T-helper 2 cell treated with Interferon-gamma antibody and Interleukin-4, amounts not matched to agents 5 μg/mL and 100 μg/mL, for 36 hours (primary cell): ENCODE measurements at places on chromosomes 4 and X.

GRCh38 chrX:9785944-9786797, at the start of gene SHROOM2:
TSS of gene SHROOM2 (plus strand) at chrX:9786429. CDS start at chrX:9786546, 117 bp downstream.
- H3K27me3 ChIP-seq = peaks cover 47% of the 10 kb centered on the region
- peak within 1 kb of the TSS; percentile 57 for H3K4me3 ChIP-seq
- no peaks in the 10 kb centered on the region for H3K4me1 ChIP-seq
- H3K36me3 ChIP-seq = no peaks in the 10 kb centered on the region

DNA sequence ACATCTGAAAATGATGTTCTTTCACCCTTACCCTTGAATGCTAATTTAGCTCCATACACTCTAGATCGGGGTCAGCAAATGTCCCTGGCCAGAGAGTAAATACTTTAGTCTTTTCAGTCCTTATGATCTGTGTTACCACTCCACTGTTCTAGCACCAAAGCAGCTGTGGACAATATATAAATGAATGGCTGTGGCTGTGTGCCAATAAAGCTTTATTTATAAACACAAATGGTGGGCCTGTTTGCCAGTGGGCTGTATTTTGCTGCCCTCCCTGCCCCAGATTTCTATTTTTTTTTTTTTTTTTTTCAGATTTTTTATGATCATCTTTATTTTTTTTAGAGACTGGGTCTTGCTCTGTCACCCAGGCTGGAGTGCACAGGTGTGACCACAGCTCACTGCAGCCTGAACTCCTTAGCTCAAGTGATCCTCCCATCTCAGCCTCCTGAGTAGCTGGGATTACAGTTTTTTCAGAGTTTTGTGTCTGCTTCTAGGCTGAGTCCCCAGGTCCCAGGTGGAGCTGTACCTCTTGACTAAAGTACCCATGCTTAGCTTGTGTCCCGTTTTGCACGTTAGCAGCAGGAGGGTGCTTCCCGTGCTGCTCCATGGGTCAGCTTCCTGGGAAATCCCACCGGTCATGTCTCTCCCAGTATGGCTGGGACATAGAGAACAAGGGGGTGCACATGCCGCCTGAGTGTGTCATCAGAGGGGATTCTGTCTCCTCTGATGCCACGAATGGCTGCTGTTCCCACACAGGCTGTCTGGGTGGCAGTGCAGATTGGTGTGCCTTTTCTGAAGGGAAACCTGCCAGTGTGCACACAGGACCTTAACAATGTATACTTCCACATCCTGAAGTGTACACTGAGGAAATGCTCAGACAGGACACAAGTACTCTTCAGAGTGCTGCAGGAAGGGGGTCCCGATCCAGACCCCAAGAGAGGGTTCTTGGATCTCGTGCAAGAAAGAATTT, 16.0 kb upstream of the GRPEL1 start:
- peak overlapping the region; percentile 45 for H3K4me3 ChIP-seq
- DNase-seq = no peak
- H3K27ac ChIP-seq = no peak overlapping the region
- H3K4me1 ChIP-seq = peaks cover 2% of the 10 kb centered on the region

DNA sequence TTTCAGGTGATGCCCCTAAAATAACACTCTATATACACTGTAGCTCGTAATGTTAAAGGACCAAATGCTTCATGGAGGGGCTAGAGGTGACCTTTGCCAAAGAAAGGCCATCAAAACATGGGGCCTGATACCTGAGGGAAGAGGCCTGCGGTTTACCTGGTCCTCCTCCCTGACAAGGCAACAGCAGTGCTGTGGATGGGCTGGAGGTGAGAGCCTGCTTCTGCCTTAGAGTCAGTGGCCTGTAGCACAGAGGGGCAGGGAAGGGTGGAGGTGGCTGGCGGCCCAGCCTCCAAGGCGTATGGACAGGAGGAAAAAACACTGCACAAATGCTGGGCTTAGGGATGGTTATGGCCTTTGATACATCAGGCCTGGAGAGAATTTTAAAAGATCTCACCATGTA, 137.8 kb upstream of the USP38 start:
- DNase-seq = no peak
- no peak overlapping the region for H3K27ac ChIP-seq
- H3K4me1 ChIP-seq = no peaks in the 10 kb centered on the region
- no peaks in the 10 kb centered on the region for H3K27me3 ChIP-seq
- H3K36me3 ChIP-seq = no peaks in the 10 kb centered on the region
- H3K4me3 ChIP-seq = no peak overlapping the region

DNA sequence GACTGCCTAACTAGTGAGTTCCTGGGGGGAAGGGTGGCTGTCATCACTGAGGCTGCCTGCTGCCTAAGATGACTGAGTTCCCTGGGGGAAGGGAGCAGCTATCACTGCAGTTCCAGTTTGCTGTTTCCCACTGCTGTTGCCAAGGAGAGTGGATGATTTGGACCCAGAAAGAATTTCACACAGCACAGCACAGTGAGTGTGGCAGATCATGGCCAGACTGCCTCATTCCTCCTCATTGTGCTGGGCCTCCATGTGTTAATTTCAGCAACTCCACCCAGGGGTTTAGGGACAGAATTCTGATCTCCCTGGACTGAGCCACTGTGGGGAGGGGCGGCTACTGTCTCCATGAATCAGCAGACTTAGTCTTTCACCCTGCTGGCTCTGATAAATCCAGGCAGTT, 125.0 kb downstream of the TEX13C start:
- no peaks in the 10 kb centered on the region for H3K36me3 ChIP-seq
- no peak for DNase-seq
- H3K4me3 ChIP-seq = no peak overlapping the region
- H3K27me3 ChIP-seq = no peaks in the 10 kb centered on the region

DNA sequence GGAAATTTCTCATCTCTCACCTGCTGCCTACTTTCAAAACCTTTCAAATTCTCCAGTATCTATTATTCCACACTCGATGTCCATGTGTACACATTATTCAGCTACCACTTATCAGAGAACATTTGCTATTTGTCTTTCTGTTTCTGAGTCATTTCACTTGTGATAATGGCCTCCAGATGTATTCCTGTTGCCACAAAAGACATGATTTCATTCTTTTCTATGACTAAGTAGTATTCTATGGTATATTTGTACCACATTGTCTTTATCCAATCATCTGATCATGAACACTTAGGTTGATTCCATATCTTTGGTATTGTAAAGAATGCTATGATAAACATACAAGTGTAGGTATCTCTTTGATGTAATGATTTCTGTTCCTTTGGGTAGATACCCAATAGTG, 310.1 kb upstream of the SPOCK3 start:
- no peak for DNase-seq
- H3K36me3 ChIP-seq = no peaks in the 10 kb centered on the region
- no peaks in the 10 kb centered on the region for H3K27me3 ChIP-seq
- no peak overlapping the region for H3K4me3 ChIP-seq

GRCh38 chrX:34437586-34437985, 219.5 kb downstream of the TMEM47 start:
- H3K36me3 ChIP-seq = no peaks in the 10 kb centered on the region
- H3K4me3 ChIP-seq = no peak overlapping the region
- no peaks in the 10 kb centered on the region for H3K27me3 ChIP-seq
- no peak overlapping the region for H3K27ac ChIP-seq
- DNase-seq = no peak
- no peaks in the 10 kb centered on the region for H3K4me1 ChIP-seq

GRCh38 chr4:162622664-162623063, 458.9 kb upstream of the FSTL5 start:
- no peak overlapping the region for H3K4me3 ChIP-seq
- H3K4me1 ChIP-seq = no peaks in the 10 kb centered on the region
- H3K36me3 ChIP-seq = no peaks in the 10 kb centered on the region
- no peaks in the 10 kb centered on the region for H3K27me3 ChIP-seq
- DNase-seq = no peak

DNA sequence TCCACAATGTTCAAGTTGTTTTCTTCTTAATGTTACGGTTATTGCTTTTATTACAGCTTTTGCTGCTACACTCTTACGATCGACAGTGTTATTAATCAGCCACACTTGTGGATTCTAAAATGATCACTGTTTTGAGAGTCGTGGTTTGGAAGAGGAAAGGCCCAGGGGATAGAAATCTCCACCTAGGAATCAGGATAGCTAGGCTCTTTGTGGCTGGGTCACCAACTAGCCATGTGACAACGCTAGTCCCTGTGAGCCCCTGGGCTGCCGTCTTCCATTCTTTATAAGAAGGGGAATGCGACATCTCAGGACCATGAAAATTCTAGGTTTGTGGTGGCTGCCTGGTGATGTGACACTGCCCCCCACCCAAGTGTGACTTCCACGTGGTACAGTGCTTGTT, 380 bp downstream of the SLC34A2 start:
- no peak overlapping the region for H3K27ac ChIP-seq
- no peaks in the 10 kb centered on the region for H3K36me3 ChIP-seq
- peaks cover 43% of the 10 kb centered on the region for H3K27me3 ChIP-seq
- no peak overlapping the region for H3K4me3 ChIP-seq
- DNase-seq = no peak
- H3K4me1 ChIP-seq = peaks cover 2% of the 10 kb centered on the region

- H3K36me3 ChIP-seq = no peaks in the 10 kb centered on the region
- H3K27ac ChIP-seq = no peak overlapping the region
- peaks cover 6% of the 10 kb centered on the region for H3K27me3 ChIP-seq
- no peaks in the 10 kb centered on the region for H3K4me1 ChIP-seq
- no peak for DNase-seq
- no peak overlapping the region for H3K4me3 ChIP-seq
Measured at GRCh38 chrX:49712577-49712976, 16.8 kb upstream of the PAGE1 start.

- H3K4me1 ChIP-seq = peaks cover 3% of the 10 kb centered on the region
- H3K27ac ChIP-seq = no peak overlapping the region
- no peak overlapping the region for H3K4me3 ChIP-seq
- no peak for DNase-seq
Measured at GRCh38 chr4:145795521-145795920, 115.6 kb downstream of the C4orf51 start.

DNA sequence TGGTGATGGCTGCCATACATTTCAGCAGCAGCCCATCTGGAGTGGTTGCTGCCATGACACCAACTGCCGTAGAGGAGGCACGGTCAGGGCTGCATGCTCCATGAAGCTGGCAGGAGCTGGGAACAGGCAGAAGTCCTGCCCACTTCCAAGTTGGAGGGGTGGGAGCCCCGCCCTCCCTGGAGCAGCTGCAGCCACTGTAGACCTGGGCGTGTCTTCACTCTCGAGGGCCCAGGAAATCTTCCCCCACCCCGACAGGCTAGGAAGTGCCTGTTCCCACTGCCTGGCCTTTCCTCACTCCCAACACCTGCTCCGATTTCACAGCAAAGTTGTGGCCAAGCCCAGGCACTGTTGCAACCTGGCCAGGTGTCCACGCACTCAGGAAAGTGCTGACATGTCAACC, 42.3 kb downstream of the NALF2 start:
- no peaks in the 10 kb centered on the region for H3K27me3 ChIP-seq
- no peak overlapping the region for H3K4me3 ChIP-seq
- no peaks in the 10 kb centered on the region for H3K36me3 ChIP-seq
- no peak overlapping the region for H3K27ac ChIP-seq
- DNase-seq = no peak

DNA sequence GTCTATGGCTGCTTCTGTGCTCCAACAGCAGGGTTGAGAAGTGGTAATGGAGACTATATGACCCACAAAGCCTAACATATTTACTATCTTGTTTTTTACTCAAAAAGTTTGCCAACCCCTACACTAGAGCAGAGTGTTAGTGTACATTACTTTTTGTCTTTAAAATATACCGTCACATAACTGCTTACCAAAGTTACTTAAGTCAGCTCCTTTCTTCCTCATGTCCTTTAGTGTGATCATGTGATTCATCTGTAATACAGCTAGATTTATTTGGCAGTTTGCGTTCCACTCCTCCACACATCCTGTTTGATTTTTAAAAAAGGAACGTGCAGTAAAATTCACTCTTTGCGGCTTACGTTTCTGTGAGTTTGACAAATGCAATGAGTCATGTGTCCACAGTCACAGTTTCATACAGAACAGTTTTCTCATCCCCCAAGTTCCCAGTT, 162.4 kb upstream of the GPRIN3 start:
- H3K27me3 ChIP-seq = no peaks in the 10 kb centered on the region
- H3K36me3 ChIP-seq = peaks cover 5% of the 10 kb centered on the region
- peaks cover 20% of the 10 kb centered on the region for H3K4me1 ChIP-seq
- peak; percentile 62 for DNase-seq
- H3K4me3 ChIP-seq = peak overlapping the region; percentile 25

GRCh38 chr4:184147858-184148737, 69.6 kb downstream of the ENPP6 start:
- H3K27me3 ChIP-seq = no peaks in the 10 kb centered on the region
- H3K4me3 ChIP-seq = peak overlapping the region; percentile 5
- H3K36me3 ChIP-seq = no peaks in the 10 kb centered on the region
- DNase-seq = no peak
- H3K4me1 ChIP-seq = peaks cover 13% of the 10 kb centered on the region
- peak overlapping the region; percentile 37 for H3K27ac ChIP-seq

- no peak overlapping the region for H3K27ac ChIP-seq
- no peak for DNase-seq
- no peaks in the 10 kb centered on the region for H3K27me3 ChIP-seq
- no peak overlapping the region for H3K4me3 ChIP-seq
- H3K4me1 ChIP-seq = peaks cover 2% of the 10 kb centered on the region
Measured at GRCh38 chr4:2728221-2728620, 27.9 kb downstream of the TNIP2 start.

- no peak for DNase-seq
- no peaks in the 10 kb centered on the region for H3K27me3 ChIP-seq
- H3K4me3 ChIP-seq = no peak overlapping the region
- H3K27ac ChIP-seq = no peak overlapping the region
Measured at GRCh38 chrX:22139822-22140221, 107.7 kb downstream of the PHEX start.

DNA sequence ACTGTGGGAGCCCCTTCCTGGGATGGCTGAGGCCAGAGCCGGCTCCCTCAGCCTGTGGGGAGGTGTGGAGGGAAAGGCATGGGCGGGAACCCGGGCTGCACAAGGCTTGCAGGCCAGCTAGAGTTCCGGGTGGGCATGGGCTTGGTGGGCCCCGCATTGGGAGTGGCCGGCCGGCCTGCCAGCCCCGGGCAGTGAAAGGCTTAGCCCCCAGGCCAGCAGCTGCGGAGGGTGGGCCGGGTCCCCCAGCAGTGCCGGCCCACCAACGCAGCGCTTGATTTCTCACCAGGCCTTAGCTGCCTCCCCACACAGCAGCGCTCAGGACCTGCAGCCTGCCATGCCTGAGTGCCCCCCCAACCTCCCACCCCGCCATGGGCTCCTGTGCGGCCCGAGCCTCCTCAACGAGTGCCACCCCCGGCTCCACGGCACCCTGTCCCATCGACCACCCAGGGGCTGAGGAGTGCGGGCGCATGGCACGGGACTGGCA, 78.0 kb downstream of the COX7B2 start:
- DNase-seq = no peak
- H3K27ac ChIP-seq = no peak overlapping the region
- no peaks in the 10 kb centered on the region for H3K36me3 ChIP-seq
- H3K4me1 ChIP-seq = no peaks in the 10 kb centered on the region
- no peaks in the 10 kb centered on the region for H3K27me3 ChIP-seq

DNA sequence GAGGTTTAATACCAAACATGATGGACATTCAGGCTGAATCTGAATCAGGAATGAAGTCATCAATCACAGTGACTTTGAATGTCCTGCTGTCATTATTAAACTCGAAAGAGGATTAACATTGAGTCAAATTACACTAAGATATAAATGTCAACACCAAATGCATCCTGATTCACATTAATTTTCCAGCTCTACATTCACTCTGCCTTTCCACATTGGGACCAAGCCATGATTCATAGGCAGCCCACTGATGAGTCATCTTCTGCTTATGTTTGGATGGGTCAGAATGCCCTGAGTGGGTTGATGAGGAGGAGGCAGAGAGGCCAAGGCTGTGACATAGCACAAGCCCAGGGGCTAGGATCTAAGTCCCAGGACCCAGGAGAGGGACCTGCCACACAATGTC, 247.6 kb upstream of the RPS6KA3 start:
- peaks cover 35% of the 10 kb centered on the region for H3K4me1 ChIP-seq
- H3K27ac ChIP-seq = no peak overlapping the region
- peaks cover 6% of the 10 kb centered on the region for H3K36me3 ChIP-seq
- DNase-seq = peak; percentile 28
